ENCODE measurements at places on chromosomes 12 and 14.

DNA sequence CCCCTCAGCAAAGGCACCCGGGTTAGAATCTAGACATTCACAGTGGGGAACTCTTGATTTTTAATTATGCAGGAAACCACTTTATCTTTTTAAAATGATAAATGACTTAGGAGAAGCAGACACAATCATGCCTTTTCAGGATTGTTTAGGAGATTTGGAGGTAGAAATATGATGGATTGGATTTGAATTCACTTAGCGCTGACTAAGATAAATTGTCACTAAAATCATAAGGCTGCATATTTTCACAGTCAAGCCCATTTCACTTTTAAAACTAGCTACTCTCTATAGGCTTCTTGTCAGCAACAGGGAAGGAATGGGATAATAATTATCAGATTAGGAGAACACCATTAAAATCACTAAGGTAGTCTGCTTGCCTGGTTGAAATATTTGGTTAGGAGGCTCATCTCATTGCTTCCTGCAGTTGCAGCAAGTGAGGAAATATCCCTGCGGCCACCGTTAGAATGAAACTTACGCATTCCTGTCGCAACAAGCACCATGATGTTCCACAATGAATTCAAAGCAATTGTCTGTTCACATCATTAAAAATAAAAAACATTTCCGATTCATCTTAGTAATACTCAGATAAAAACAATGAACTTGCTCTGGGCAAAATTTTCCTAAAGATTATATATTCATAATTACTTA lies 31.9 kb downstream of the DACT1 start:
- no peak for DNase-seq

- DNase-seq: no peak
These were observed 169.5 kb downstream of the TTC8 start for GRCh38 chr14:88993946-88994345.

GRCh38 chr12:120658286-120659150 lies 18.1 kb downstream of the CABP1 start:
- no peak for DNase-seq

- DNase-seq: no peak
These were observed 413.2 kb downstream of the FLRT2 start for GRCh38 chr14:85943192-85943591.

DNA sequence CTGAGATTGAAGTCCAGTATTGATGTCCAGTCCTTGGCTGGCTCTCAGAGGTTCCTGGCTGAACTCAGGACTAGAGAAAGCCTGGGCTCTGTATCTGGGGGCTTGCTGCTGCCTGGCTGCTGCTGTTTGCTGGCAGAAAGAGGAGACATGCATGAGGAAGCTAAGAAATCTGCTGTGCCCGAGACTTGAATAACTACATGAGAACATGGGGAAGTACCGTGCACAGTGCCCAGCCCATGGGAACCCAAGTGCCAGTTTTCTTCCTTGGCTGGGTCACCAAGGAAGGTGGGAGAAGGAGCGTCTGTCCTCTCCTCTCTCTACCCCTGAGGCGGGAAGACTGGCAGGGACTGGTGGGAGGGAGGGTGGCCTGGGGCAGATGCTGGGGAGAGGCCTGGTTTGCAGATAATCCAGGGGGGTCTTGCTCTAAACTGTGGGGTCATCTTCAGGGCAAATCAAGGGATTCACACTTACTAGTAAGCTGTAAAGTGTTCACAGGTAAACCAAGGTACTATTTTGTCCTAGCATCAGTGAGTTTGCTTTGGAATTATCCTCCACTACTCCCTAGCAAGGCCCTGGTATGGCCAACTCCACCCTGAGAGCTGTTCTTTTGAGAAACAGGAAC lies 13.8 kb upstream of the ZFP36L1 start:
- no peak for DNase-seq

- DNase-seq: no peak
These were observed 104.0 kb downstream of the VRK1 start for GRCh38 chr14:96901227-96901626.

DNA sequence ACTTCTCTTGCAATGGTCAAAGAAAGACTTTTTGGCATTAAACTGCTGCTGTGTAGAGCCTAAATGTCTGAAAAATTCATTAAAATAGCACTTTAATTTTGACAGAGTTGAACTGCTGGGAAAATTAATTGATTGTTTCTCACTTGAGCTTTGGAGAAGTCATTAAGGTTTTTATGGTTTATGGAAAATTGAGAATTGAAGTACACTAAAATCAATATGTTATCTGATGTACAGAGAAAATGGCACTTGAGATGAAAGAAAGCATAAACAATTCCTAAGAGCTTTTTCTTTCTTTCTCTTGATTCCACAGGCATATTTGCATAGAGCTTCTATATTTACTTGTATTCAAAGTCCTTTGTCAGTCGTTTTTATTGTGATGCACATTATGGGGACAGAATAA lies 188.5 kb upstream of the CAND1 start:
- no peak for DNase-seq

GRCh38 chr14:105397350-105397931 lies 897 bp upstream of the TEX22 start:
- DNase-seq: no peak

GRCh38 chr12:46110928-46111699 lies 120.7 kb upstream of the SCAF11 start:
- no peak for DNase-seq

- no peak for DNase-seq
These were observed 68.2 kb upstream of the FGD4 start for GRCh38 chr12:32331133-32331532.

DNA sequence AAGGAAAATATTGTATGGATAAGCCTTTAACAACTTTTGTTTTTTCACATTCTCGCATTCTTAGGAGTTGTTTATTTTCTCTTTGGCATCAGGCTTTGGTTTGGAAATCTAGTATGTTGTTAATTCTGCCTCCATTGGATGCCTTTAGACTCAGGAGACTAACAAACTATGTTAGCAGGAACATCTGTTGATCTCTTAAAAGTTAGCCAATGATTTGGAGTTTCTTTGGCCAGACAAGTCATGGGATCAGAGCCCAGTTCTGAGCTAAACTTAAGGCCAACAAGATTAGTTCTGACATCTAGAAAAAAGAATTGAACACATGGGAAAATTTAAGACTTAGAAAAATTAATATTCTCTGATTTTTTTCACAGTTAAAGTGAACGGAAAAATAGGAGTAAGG lies 35.3 kb upstream of the STRAP start:
- no peak for DNase-seq

DNA sequence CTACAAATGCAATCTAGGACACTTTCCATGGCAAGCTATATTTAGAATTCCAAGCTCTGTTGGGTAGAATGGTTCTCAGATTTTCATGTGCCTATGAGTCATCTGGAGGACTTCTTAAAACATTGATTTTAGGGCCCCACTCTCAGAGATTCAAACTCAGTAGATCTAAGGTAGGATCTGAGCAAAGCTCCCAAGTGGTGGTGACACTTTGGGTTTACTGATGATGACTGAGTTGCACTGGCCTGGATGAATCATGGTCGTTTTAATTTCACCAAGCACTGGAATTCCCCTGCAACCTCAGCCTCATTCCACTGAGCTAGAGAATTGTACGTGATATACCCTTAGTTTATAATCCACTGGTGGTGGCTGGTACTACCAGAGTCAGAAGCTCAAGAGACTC lies 86.5 kb downstream of the PPM1H start:
- no peak for DNase-seq

DNA sequence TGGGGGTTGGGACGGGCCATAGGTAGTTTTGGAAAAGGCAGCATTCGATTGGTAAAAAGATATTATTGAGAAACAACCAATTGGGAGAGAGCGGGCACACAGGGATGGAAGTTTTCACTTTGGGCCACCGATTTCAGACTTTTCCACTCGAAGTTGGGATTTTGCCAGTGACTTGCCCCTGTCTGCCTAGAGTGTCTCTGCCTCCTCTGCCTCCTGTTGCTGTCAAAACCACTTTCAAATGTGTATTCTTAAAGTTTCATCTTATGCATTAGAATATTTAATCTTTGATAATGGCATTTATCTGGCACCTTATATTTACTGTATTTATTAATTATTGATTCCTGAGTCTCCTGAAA lies 182.3 kb downstream of the FUT8 start:
- DNase-seq: no peak

DNA sequence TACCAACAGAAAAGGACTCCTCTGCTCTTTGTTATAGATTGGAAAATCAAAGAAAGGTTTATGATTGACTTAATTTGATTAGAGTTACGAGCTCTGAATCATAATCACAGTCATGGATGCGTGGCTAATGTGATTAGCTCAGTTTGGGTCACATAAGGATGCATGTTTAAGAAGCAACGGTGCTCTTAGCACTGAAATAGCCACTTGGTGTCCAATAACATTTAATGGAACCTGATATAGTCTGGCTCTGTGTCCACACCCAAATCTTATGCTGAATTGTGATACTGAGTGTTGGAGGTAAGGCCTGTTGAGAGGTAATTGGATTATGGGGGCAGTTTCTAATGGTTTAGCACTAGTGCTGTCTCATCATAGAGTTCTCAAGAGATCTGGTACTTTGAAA lies 501.6 kb downstream of the SLC6A15 start:
- DNase-seq: no peak

DNA sequence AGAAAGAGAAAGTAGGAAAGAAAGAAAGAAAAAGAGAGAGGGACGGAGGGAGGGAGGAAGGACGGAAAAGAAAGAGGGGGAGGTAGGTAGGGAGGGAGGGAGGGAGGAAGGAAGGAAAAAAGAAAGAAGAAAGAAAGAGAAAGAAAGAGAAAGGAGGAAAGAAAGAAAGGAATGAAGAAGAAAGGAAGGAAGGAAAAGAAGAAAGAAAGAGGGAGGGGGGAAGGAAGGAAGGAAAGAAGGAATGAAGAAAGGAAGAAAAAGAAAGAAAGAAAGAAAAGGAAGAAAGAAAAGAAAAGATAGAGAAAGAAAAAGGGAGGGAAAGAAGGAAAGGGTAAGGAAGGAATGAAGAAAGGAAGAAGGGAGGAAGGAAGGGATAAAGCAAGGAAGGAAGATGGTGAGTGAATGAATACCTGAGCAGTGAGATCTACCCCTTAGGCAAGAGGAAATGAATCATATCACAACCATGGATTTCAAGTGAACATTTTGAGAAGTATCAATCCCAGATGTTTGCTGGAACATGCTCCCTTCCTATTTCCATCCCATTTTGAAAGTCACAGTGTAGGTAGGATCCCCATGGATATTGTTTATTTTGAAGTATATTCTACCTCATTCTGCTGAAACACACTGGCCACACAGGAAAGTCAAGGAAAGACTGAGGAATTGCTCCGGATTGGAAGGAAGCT lies 639.4 kb upstream of the TBX3 start:
- no peak for DNase-seq

DNA sequence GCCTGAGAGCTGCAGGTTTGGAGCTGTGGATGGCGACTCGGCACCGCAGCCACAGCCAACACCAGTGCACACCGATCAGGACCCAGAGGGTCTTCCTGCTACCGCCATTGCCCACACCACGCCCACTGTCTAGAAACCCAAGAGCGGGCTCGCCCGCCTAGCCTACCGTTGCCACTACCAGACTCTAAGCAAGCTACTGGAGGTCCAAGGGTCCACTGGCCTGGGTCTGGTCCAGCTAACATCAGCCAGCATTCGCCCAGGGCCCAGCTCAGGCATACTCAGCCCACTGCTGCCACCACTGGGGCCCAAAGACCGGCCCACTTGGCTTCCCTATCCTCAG lies 30.5 kb upstream of the MON2 start:
- no peak for DNase-seq

DNA sequence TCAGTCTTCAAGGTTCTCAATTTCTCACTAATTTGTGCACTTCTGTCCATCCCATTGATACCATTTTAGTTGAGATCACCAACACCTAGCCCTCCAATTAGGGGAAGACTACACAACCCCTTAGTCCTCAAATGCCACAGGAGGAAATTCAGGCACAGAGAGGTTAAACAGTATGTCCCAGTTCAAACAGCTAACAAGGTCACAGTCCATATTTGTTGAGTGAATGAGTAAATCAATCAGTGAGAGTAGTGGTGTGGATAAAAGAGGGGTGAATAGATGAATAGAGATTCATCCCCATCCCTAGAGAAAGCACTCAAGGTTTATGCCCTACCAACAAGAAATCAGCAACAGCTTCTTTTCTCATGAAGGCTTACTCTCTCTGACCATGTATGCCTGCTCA lies 94.2 kb upstream of the RIC8B start:
- no peak for DNase-seq

DNA sequence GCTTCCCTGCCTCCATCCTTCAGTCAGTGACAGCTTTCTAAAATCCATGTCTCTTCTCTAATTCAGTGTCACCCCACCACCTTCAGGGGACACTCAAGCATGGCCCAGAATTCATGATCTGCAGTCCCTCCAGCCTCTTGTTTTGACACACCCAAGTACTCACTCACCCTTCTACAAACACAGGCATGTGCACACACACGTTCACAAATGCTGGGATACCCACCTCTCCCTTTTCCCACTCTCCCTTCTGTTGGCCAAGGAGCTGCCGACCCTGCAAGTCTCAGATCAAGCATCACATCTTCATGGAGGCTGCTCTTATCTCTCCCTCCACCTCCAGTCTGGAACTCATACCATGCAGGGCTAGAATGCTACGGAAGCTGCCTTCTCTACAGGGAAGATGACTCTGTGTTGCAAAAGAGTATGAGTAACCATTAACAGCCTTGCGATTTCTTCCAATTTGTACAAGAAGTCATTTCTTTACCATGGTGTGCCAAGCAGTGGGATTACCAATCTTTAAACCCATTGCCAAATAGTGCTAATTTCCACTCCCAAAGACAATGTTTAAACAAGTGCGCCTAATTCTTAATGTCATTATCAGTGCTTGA lies 196.1 kb downstream of the BCL11B start:
- no peak for DNase-seq

GRCh38 chr12:22409377-22410164 lies 75.1 kb upstream of the ST8SIA1 start:
- DNase-seq: peak; percentile 46

DNA sequence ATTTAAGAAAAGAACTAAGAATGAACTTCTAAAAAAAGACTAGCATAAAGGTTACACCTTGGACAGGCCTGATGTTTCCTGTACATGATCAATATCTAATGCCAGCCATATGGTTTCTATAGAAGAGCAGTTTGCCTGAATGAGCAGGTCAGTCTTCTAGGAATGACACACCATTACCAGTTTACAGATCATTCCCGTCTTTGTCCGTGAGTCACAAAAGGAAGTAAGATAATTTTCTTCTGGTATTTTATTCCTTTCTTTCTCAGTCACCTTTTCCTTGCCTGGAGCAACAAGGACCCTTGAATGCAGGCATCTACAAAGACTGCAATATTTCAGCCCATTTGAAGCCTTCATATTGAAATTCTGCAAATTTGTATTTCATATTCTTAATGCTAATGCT lies 44.6 kb upstream of the CNTN1 start:
- no peak for DNase-seq

- DNase-seq: no peak
These were observed 28.0 kb upstream of the TXNRD1 start for GRCh38 chr12:104187446-104188155.

GRCh38 chr14:66507181-66507721 lies 696 bp upstream of the GPHN start:
- peak; percentile 41 for DNase-seq

GRCh38 chr14:61992139-61992538 lies 229.9 kb downstream of the SNAPC1 start:
- no peak for DNase-seq

Measured in stimulated activated naive CD4-positive, alpha-beta T cell treated with Interleukin-2 at 50 U/mL for 16 hours (primary cell).